CD4-positive, alpha-beta T cell treated with Interleukin-1 beta for 1 hour (primary cell): ENCODE measurements at places on chromosomes 6 and 20.

DNA sequence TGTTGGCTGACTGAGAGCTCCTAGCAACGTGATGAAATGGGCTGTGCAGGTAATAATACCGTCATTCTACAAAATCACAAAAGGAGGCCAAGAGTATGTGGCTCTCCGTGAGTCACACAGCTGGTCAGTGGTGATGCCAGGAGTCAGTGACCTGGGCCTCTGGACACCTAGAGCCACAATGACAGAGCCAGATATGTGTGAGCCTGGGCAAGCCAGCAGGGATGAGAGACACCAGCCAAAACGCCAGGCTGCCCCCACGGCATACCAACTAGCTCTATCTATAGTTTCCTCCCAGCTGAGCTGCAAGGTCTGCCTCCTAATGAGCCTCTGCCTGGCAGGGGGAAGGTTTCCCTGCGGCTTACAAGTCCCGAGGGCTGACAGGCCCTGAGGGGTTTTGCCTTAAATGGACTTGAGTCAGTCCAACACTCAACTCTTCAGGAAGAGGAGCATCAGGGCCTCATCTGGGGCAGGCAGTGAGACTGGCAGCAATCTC, 70.0 kb downstream of the CPNE5 start:
- DNase-seq, result no peak

- no peak for DNase-seq
These were observed 504.0 kb upstream of the PTCHD4 start for GRCh38 chr6:48615041-48615440.

GRCh38 chr6:34110610-34111009, 35.3 kb downstream of the GRM4 start:
- no peak for DNase-seq

GRCh38 chr6:75183099-75183541, 22.7 kb downstream of the COL12A1 start:
- DNase-seq, result no peak

DNA sequence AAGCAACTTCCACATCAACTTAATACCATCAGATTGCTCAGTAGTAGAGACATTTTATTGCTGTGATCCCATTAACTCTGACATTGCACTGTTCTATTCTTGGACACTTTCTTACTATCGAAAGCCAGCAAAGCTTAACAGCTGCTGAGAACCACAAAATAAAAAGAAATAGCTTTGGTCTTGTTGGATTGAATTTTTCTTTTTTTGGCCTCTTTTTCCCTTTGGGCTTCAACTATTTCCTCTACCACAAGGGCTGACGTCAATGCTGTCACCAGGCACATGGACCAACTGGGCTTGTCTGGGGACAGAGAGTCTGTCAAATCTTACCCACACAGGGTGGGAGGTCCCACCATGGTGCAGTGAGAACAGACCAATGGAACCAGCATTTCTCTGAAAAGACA, 63.4 kb upstream of the ENPP5 start:
- no peak for DNase-seq

- no peak for DNase-seq
These were observed 17.4 kb downstream of the CASS4 start for GRCh38 chr20:56429502-56429901.
